Natural killer cell (primary cell): ENCODE measurements at places on chromosomes 4 and X. TPM values are rescaled to one million over a fixed set of nuclear protein-coding genes. Genes with fewer than 3 reads are reported as not detected.

The GAGE12F gene
- not detected for total RNA-seq

The PRKX gene
- total RNA-seq: 131 TPM

DNA sequence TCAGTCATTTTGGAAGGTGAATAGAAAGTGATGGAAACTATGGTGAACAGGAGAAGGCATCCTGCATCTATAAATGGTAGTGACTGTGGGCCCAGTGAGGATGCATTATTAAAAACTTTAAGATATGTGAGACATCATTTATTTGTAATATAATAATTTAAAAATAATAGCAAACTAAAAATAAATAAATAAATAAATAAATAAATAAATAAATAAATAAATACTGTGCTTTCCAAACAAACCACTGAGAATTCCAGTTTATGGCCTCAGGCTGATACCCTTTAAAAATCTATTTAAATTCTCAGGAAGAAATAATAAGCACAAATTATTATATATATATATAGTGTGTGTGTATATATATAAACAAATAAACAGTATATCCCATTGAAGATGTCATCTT, 248.0 kb upstream of the DCAF8L1 start:
- no peak overlapping the region for H3K4me3 ChIP-seq
- DNase-seq: no peak
- no peaks in the 10 kb centered on the region for H3K4me1 ChIP-seq
- no peaks in the 10 kb centered on the region for H3K27me3 ChIP-seq
- H3K36me3 ChIP-seq: no peaks in the 10 kb centered on the region

- no peaks in the 10 kb centered on the region for H3K4me1 ChIP-seq
- no peak overlapping the region for H3K27ac ChIP-seq
- H3K27me3 ChIP-seq: no peaks in the 10 kb centered on the region
- no peak for DNase-seq
- no peak overlapping the region for H3K4me3 ChIP-seq
Observed at GRCh38 chrX:1673337-1673736, 58.5 kb downstream of the ASMT start.

GRCh38 chrX:110108381-110108821, 105.5 kb downstream of the TMEM164 start:
- H3K4me1 ChIP-seq: no peaks in the 10 kb centered on the region
- H3K27me3 ChIP-seq: no peaks in the 10 kb centered on the region
- H3K36me3 ChIP-seq: peaks cover 2% of the 10 kb centered on the region
- DNase-seq: no peak
- H3K4me3 ChIP-seq: no peak overlapping the region

DNA sequence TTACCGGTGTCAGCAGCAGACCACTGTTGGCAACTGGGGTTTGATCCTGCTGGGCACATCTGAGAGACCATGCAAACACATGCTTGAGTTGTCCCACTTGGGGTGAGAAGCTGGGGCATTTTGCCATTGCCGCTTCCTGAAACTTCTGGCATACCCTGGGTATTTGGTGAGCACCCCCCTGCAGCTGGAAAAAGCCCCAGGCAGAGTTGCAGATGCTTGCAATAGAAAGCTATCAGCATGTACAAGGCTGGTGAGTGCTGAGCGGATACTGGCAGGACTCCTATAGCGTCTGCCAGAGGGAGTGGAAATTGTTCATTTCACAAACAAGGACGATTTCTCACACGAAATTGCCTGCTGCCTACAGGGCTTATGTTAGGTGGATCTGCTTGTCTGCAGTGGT, 32.3 kb downstream of the SUPT20HL1 start:
- H3K36me3 ChIP-seq: no peaks in the 10 kb centered on the region
- DNase-seq: no peak
- H3K27me3 ChIP-seq: no peaks in the 10 kb centered on the region
- H3K27ac ChIP-seq: no peak overlapping the region
- H3K4me3 ChIP-seq: no peak overlapping the region

DNA sequence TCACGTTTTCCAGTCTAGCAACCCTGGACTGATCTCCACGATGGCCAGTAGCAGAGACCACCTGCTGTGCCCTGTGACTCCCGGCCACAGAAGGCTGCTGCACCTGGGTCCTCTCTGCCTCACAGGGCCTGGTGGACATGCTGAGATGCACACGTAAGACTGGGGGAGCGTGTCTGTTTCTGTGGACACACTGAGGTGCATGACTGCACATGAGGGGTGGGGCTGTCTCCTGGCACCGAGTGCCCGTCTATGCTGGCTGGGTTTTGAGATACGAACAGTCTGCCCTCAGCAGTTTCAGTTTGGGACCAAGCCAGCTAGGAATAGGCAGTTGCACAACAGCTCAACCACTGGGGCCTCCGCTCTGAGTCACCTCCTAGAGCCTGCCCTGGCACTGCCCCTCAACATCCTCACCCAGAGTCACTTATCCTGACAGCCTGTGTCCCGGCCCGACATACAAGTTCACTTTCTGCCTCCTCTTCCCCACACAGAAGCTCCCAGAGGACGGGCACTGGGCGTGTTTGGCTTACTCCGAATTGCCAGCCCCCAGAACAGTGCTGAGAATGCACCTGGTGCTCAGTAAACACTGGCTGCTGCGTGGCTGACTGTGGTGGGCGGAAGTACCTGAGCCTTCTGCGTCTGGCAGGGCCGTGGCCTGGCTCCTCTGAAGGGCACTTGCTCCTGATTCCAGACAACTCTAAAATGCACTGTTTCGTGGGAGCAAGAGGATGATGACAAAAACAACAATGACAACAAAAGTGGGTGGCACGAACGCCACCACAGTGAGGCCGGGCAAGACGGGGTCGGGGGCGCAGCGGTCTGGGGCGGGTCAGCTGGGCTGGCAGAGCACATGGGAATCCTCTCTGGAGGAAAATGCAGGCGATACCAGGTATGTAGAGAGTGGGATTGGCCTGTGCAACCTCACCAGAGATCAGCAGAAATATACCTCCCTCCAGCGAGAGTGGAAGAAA, 30.9 kb downstream of the RNF212 start:
- H3K27ac ChIP-seq: no peak overlapping the region
- H3K4me1 ChIP-seq: peaks cover 17% of the 10 kb centered on the region
- no peak for DNase-seq
- no peak overlapping the region for H3K4me3 ChIP-seq
- no peaks in the 10 kb centered on the region for H3K36me3 ChIP-seq

- H3K36me3 ChIP-seq: no peaks in the 10 kb centered on the region
- no peak overlapping the region for H3K27ac ChIP-seq
- no peak for DNase-seq
- H3K27me3 ChIP-seq: no peaks in the 10 kb centered on the region
Observed at GRCh38 chrX:121733514-121733913, 686.1 kb downstream of the GLUD2 start.

The PNMA5 gene
- total RNA-seq: not detected

GRCh38 chr4:70337886-70338420, 3.2 kb downstream of the CABS1 start:
- no peak overlapping the region for H3K27ac ChIP-seq
- no peak for DNase-seq
- H3K27me3 ChIP-seq: no peaks in the 10 kb centered on the region
- no peaks in the 10 kb centered on the region for H3K36me3 ChIP-seq
- H3K4me3 ChIP-seq: no peak overlapping the region

GRCh38 chr4:119672086-119672485, 43.5 kb upstream of the PDE5A start:
- no peaks in the 10 kb centered on the region for H3K4me1 ChIP-seq
- DNase-seq: no peak
- H3K27me3 ChIP-seq: no peaks in the 10 kb centered on the region
- no peak overlapping the region for H3K4me3 ChIP-seq
- no peak overlapping the region for H3K27ac ChIP-seq

DNA sequence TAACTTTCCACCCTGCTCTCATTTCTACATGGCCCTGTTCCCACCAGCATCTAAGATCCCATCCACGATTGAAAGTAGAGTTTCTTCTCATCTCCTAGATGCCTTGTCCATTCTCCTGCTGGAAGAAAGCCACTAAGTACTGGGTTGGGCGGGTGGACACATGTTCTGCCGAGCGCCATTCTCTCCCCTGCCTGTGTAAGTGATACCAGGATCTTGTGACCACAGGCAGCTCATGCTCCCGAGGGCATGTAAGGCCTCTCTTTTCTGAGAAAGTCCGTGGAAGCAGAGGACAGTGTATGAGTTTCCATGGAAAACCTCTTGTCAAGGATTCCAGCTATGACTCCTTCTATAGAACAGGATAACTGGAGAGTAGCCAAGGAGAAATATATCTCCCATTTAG, 3.3 kb upstream of the SLC25A4 start:
- H3K27me3 ChIP-seq: peaks cover 6% of the 10 kb centered on the region
- H3K36me3 ChIP-seq: no peaks in the 10 kb centered on the region
- peaks cover 14% of the 10 kb centered on the region for H3K4me1 ChIP-seq
- H3K4me3 ChIP-seq: no peak overlapping the region
- DNase-seq: no peak

The COL25A1 gene
- total RNA-seq: not detected

The ALAS2 gene
- total RNA-seq: not detected

DNA sequence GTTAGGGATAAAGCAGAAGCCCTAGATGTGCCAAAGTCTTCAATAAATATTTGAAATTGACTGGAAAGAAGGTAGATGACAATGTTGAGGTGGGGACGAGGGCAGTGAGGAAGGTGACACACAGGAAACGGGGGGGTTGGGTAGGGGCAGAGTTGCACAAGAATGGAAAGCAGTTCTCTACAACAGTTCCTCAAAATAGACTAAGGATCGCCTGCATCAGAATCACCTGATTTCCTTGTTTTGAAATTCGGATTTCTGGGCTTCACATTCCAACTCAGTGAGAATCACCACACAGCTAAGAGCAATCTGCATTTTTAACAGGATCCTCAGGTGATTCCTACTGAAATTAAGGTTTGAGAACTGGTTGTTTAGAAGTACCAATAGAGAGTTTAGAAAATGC, 70.6 kb downstream of the ARFIP1 start:
- H3K4me1 ChIP-seq: peaks cover 3% of the 10 kb centered on the region
- no peaks in the 10 kb centered on the region for H3K36me3 ChIP-seq
- no peak for DNase-seq
- H3K4me3 ChIP-seq: no peak overlapping the region
- no peaks in the 10 kb centered on the region for H3K27me3 ChIP-seq
- H3K27ac ChIP-seq: no peak overlapping the region

DNA sequence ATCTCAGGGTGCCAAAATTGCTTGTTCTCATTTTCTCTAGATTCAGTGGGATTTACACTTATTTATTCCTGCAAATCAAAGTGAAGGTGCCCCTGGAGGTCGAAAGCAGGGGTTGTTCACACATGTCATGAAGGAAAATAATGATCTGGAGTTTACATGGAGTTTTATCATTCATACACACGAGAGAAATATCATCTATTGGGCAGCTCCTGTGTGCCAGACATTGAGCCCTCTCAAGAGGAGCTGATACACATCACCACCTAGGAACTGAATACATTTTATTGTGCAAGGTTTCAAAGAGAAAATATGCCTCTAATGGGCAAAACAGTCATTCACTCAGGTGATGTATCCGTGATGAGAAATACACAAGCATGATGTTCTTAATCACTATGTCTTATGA, 23.5 kb downstream of the CLNK start:
- H3K4me1 ChIP-seq: peaks cover 7% of the 10 kb centered on the region
- no peak for DNase-seq
- no peak overlapping the region for H3K27ac ChIP-seq
- H3K36me3 ChIP-seq: no peaks in the 10 kb centered on the region

The RAI2 gene
- total RNA-seq: not detected

DNA sequence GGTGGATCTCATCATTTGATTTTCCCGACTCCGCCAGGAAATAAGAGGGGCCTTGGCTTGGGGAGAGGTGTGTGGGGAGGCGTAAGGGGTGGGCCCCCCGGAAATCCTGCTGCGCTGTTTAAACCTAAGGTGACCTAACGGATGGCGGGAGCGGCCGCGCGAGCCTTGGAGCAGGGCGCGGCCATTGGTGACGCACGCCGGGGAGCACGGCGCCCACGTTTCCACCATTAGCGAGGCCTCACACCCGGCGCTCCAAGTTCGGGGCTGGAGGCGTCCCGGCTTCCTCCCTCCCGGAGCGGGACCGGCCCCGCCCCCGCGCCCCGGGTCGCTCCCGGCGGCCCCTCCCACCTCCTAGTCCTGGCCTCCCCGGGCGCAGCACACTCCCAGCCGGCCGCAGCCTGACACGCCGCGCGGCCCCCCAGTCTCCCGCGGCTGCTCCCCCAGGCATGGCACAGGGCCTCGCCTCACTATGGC, at the start of gene SMS:
Gene SMS, plus strand, starts transcription at position 354 of the 474 bp plus-strand sequence. Its CDS starts 116 bp downstream, at position 470.
- peak; percentile 69 for DNase-seq
- peaks cover 9% of the 10 kb centered on the region for H3K4me1 ChIP-seq
- no peaks in the 10 kb centered on the region for H3K27me3 ChIP-seq

DNA sequence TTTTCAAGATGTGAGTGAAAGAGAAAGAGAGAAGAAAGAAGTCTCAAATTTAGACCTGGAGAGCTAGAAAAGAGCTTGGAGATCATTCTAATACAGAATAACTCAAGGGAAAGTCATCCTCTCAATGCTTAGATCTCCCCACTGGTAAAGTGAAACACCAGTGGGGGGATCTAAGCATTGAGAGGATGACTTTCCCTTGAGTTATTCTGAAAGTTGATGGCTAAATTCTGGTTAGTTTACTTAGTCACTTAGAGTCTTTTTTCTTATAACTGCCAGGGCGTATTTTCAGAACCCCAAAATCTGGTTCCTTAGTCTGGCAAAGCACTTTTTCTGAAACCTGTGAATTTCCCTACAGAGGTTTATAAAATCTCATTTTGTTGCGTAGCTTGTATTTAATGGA, 198.6 kb downstream of the ARHGAP24 start:
- no peak for DNase-seq
- no peaks in the 10 kb centered on the region for H3K36me3 ChIP-seq
- H3K27me3 ChIP-seq: no peaks in the 10 kb centered on the region

DNA sequence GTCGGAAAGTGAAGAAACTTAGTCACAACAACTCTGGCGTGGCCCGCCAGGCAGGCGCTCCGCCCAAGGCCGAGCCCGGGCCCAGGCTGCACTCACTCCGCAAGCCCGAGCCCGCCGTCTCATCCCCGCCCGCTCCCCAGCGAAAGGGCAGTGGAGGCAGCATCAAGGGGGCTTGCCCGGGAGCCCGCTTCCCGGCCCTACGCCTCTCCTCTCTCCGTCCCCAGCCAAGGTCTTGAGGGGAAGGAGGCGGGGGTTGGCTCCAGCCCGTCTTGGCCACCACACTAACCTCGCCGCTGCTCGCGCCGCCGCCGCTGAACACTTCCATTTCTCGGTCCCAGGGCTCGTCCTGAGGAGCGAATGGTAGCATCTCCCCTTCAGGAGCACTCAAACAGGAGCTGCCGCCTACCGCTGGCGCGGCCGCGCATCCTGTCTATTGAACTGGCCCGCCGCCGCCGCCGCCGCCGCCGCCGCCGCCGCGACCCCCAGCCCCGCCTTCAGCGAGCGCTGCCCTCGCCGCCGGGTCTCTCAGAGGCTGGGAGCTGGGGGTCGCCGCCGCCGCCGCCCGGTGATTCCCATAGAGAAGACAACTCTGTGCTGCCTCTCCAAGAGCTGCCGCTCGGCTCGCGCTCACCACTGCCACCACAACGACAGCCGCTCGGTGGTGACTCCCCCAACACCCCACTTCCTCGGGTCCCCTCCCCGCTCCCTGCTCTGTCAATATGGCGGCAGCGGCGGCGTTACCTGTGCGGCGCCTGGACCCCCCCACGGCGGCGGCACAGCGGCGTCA, at the start of gene RPS6KA6:
Gene RPS6KA6, minus strand, starts transcription at position 667 of the 787 bp plus-strand sequence. Its CDS starts 300 bp downstream, at position 367.
- H3K4me1 ChIP-seq: no peaks in the 10 kb centered on the region
- no peak within 1 kb of the TSS for H3K4me3 ChIP-seq
- DNase-seq: no peak
- H3K27ac ChIP-seq: no peak within 1 kb of the TSS
- H3K36me3 ChIP-seq: no peaks in the 10 kb centered on the region
